ENCODE measurements at places on chromosomes 16 and 17.
A peak's percentile ranks its signal among the peaks of the same experiment; 100 is the strongest.

- no peak for DNase-seq
These were observed 84.0 kb upstream of the CACNG5 start for GRCh38 chr17:66750781-66751543.

- DNase-seq, result no peak
These were observed 14.1 kb upstream of the TNS4 start for GRCh38 chr17:40515491-40516041.

DNA sequence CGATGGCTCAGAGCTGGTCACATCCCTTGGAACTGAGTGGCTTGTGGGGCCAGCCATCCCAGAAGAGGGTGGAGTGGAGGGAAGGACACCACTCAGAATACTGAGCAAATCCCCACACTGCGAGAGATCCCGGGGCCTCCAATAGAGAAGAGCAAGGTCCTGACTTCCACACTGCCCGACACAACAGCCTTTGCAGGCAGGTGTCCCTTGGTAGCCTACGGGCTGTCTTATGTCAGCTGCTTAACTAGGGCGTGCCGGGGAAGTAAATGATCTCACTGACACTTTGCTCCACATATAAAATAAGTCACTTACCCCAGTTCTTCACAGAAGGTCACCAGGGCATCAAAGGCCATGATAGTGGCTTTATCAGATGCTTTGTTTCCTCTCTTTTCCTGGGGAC is 16.1 kb downstream of the RECQL5 start:
- DNase-seq, result no peak

DNA sequence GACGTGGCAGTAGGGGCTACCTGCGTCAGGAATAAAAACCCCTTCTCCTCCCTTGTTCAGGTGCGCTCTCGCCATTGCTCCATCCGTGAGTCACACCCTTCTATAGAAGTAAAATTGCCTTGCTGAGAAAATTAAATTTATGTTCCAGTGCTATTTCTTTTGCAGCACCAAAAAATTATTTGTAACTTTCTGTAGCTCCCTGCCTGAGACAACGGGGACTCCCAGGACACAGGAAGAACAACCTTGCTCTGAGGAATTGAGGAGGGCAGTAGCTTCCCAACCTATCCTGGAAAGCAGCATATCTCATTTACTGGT is 85.4 kb downstream of the EMP2 start:
- no peak for DNase-seq

- no peak for DNase-seq
These were observed 38.7 kb downstream of the PHKB start for GRCh38 chr16:47499700-47500264.

GRCh38 chr16:84193480-84193879 is 2.5 kb downstream of the ADAD2 start:
- DNase-seq, result no peak

- no peak for DNase-seq
These were observed 70.8 kb downstream of the SHISA9 start for GRCh38 chr16:12972246-12972645.

- no peak for DNase-seq
These were observed 25.8 kb downstream of the UNC13D start for GRCh38 chr17:75818326-75818885.

GRCh38 chr16:27399969-27400368 is 2.0 kb upstream of the IL21R start:
- no peak for DNase-seq

- DNase-seq, result no peak
These were observed 5.4 kb upstream of the NFATC3 start for GRCh38 chr16:68079626-68080344.

- no peak for DNase-seq
These were observed 2.2 kb downstream of the CYTH1 start for GRCh38 chr17:78779850-78780249.

GRCh38 chr16:87185983-87186382 is 131.2 kb downstream of the C16orf95 start:
- DNase-seq, result no peak

DNA sequence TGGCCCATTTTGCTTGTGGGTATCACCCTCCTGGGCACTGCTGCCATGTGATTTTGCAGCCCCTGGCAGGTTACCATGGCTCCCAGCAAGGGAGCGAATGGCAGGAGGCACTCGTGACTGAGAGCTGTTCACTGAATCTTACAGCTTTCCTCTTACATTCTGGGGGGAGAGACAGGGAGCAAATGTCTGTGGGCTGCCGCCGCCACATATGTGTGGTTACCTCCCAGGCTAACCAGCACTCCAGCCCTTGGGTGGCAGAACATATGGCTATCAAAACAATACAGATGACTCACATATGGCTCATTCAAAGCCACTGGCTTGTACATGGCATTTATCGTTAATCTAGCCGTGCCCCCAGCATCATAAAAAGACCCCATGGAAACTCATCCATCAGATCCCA is 19.8 kb downstream of the GTF3C1 start:
- no peak for DNase-seq

DNA sequence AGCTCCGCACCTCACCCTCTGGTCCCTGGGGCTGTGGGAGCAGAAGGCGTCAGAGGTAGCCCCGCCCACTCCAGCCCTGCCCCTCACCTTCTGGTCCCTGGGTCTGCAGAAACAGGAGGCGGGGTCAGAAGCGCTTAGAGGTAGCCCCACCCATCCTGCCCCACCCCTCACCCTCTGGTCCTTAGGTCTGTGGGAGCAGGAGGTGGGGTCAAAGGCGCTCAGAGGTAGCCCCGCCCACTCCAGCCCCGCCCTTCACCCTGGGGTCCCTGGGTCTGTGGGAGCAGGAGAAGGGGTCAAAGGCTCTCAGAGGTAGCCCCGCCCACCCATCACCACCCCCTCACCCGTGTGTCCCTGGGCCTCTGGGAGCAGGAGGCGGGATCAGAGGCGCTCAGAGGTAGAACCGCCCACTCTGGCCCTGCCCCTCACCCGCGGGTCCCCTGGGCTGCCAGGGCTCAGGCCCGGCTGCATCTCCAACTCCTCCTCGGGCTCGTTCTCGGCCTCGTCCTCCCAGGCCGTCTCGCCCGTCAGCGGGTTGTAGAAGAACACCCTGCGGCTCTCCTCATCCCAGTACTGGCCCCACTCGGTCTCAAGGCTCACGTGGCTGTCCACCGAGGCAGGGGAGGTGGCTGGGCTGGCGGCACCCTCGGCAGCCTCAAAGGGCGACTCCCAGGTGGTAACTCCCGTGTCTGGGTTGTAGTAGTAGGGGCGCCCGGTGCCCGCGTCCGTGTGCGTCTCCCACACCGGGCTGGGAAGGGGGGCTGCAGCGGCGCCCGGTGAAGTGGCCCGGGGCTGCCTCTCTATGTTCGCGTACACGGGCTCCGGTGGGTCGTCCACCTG is 27.2 kb downstream of the ARHGAP27 start:
- no peak for DNase-seq

DNA sequence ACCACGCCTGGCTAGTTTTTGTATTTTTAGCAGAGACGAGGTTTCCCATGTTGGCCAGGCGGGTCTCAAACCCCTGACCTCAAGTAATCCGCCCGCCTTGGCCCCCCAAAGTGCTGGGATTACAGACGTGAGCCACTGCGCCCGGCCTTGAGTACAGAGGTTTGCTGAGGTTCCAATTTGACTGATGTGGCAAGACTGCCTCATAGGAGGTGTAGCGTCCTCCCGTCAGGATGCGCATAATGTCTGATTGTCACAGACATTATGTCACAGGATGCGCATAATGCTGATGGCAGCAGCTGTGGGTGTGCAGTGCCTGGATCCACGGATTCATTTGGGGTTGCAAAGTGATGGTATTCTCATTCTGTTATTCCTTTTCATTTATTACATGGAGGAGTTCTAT is 45.2 kb downstream of the HAPSTR1 start:
- DNase-seq, result no peak

DNA sequence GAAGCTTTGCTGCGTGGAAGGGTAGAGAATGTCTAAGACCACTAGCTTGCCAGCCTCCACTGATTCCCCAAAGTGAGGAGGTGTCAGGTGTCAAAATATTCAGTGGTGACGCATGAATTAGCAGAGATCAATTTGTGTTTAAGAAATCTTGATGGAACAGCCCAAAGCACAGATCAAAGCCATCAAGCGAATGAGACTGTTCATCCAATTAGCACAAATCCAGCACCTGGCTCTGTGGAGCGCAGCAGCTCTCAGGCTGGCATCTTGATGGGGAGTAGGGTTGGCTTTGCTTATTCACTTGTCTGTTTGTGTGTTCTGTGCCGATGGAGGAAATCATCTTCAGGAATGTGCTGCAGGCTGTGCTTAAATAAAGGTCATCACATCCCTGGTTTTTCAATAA is 456.8 kb upstream of the CCL2 start:
- no peak for DNase-seq

DNA sequence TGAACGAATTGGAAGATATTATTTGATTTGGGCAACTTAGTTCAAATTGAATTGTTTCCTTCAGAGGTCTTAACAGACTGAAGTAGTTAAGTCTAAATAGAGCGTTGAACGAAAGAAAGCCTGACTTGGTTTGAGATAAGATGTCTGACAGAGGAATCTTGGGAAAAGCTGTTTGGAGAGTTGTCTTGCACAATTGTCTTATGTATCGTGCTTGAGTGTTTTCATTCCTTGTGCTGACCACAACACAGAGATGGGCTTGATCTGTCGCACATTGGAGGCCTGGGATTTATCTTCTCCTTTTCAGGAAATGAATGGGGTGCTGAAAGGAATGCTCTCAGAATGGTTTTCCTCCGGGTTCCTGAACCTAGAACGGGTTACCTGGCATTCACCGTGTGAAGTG is 7.8 kb downstream of the MLYCD start:
- no peak for DNase-seq

DNA sequence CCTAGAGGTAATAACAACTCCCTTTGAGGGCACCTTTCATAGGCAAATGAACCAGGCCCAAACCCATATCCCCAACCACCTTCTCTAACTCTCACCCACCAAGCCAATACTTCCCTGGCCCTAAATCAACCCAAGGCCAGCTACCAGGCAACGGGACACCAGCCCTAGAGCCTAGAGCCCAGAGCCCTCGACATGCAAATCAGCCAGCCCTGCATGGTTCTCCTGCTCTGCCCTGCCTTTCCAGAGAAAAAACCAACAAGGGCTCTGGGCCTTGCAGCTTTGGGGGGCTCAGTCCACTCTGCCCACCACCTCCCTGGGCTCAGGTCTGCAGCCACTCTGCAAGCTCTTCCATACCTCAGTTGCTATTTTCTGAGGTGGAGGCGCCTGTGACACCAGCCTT is 55.0 kb downstream of the PITPNM3 start:
- no peak for DNase-seq

GRCh38 chr17:64095144-64095882 is 34.6 kb downstream of the ERN1 start:
- DNase-seq, result no peak

GRCh38 chr16:79662669-79663313 is 62.3 kb upstream of the MAF start:
- DNase-seq, result no peak

- no peak for DNase-seq
These were observed 53.1 kb upstream of the CDR2 start for GRCh38 chr16:22427556-22427955.

- DNase-seq, result no peak
These were observed 1.2 kb downstream of the DYNLL2 start for GRCh38 chr17:58084317-58084981.

- DNase-seq, result no peak
These were observed 555 bp upstream of the NCBP3 start for GRCh38 chr17:3846437-3847164.

- peak; percentile 40 for DNase-seq
These were observed 63.7 kb downstream of the SPAG9 start for GRCh38 chr17:51056813-51057510.

GRCh38 chr16:558298-559020 is 1.7 kb upstream of the PRR35 start:
- no peak for DNase-seq

DNA sequence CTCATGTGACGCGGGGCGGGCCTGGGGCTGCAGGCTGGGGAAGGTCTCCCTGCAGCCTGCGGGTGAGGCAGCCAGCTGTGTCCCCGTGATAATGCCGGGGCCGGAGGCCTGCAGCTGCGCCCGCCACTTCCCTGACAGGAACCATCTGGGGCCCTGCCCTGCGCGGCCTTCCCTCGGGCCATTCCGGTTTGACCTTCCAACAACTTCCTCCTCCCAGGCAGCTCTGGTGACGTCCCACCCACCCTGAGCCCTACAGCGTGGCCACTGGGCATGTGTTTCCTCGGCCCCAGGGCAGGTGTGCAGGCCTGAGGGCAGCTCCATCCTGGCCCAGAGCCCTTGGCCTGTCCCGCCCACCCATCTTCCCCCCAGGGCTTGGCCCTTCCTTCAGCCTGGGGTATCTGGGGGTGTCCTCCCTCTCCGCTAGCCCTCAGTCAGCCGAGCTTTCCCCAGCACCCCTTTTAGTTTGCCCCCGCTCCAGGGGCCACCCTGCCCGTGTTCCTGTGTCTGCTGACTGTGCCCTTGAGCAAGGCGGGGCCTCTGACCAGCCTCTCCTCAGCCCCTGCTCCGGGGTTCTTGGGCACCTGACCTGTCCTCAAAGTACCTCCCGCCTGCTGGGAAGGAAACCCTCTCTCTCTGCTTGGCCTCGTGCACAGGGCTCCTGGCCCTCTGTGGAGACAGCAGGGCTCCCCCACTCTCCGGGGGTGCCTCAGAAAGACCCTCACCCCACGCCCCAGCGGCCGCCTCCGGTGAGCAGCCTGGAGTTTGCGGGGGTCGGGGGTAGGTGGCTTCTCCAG is at the start of gene CBFA2T3:
Gene CBFA2T3 (minus strand): TSS at position 190 of the 794 bp plus-strand sequence. CDS start 400 bp downstream, outside the sequence.
- DNase-seq, result no peak

GRCh38 chr17:50023520-50023919 is 28.5 kb upstream of the DLX3 start:
- DNase-seq, result no peak

DNA sequence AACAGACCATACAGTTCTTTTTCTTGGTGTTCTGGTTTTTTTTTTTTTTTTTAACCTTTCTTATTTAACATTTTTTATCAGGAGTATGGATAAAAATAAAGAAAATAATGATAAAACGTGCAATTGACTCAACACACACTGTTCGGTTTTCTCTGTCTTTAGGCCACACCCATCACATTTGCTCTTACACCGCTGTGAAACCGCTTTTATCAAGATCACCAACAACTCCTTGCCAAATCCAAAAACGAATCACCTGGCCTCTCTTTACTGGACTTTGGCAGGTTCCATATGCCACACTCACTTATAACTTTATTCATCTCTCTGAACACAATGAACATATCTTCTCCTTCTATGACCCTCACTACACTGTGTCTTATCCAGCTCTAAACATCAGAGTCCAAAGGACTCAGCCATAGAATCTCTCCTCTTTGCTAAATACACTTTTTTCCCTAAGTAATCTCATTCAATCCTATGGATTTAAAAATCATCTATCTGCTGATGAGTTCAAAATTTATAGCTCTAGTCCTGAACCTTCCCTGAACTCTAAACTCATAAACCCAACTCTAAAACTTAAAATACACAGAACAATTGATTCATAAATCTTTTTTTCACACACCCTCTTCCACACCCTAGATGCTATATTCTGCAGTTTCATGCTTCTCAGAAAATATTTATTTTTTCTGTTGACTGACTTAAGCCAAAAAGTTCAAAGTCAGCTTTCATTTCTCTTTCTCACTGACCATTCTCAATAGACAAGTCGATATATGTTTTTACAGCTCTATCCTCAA is 800.6 kb upstream of the SOX9 start:
- DNase-seq, result no peak

DNA sequence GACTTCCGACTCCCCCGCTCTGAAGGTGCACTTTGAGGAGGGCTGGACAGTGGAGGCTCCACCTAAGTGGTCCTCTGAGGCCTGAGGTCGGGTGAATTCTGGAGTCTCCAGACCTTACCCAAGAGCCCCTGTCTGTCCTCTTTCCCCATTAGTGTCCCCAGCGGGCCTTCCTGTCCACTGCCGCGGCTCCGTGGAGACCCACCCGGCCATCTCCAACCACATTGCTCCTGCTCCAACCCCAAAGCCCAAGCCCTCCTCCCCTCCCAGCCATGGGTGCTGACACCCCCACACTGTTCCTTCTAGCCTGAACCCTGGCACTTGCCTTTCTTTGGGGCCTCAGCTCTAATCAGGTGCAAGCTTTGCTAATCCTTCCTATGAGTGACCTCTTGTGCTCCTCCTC is 283.1 kb upstream of the TNRC6C start:
- DNase-seq, result no peak

All from NCI-H1048 (cell line).